Endothelial cell (in vitro differentiated cells): ENCODE measurements at places on chromosomes 11 and 22. TPM values are rescaled to one million over a fixed set of nuclear protein-coding genes. Genes with fewer than 3 reads are reported as not detected.

GRCh38 chr22:48649466-48649865, 1178.2 kb downstream of the BRD1 start:
- H3K4me1 ChIP-seq: no peaks in the 10 kb centered on the region
- no peak overlapping the region for H3K4me3 ChIP-seq
- DNase-seq: no peak
- H3K27me3 ChIP-seq: peaks cover 3% of the 10 kb centered on the region
- H3K27ac ChIP-seq: no peak overlapping the region
- H3K36me3 ChIP-seq: no peaks in the 10 kb centered on the region

DNA sequence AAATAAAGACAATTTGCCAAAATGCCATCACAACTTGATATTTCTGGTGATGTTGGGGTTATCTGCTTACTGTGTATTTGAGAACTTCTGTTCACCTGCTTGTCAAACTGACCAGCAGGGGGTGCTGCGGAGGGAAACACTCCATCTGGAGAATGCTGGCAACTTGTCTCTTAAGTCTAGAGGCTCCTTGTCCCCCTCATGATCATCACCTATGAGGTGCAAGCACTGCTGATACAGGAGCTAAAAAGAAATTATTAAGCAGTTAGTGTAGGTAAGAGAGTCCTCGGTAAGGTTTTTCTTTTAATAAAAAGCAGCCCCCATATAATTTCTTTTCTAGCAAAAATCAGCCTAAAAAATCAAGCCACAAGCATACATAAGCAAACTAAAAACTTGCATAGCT, 32.7 kb upstream of the GLYATL1B start:
- H3K4me1 ChIP-seq: peaks cover 7% of the 10 kb centered on the region
- H3K27ac ChIP-seq: no peak overlapping the region
- H3K4me3 ChIP-seq: no peak overlapping the region
- no peaks in the 10 kb centered on the region for H3K27me3 ChIP-seq
- H3K36me3 ChIP-seq: no peaks in the 10 kb centered on the region
- DNase-seq: peak; percentile 70

DNA sequence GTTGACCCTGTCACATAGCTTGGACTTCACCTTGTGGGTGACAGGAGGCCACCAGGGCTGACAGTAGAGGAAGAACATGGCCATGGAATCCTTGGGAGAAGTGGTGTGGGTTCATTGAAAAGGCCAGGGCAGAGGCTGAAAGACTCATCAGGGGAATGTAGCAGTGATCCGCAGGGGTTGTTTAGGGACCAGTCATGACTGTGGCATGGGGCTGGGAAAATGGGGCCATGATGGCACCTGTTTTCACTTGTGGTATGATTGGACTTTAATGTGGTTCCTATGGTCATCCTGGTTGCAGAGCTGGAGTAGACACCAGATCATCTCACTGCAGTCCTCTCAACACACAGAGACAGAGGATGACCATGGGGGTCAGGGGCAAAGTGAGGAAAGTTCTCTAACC, 66.7 kb upstream of the MYEOV start:
- H3K36me3 ChIP-seq: no peaks in the 10 kb centered on the region
- no peak overlapping the region for H3K27ac ChIP-seq
- peaks cover 4% of the 10 kb centered on the region for H3K27me3 ChIP-seq
- DNase-seq: no peak

- H3K4me1 ChIP-seq: peaks cover 8% of the 10 kb centered on the region
- peaks cover 42% of the 10 kb centered on the region for H3K36me3 ChIP-seq
- H3K4me3 ChIP-seq: peak overlapping the region; percentile 71
- H3K27ac ChIP-seq: no peak overlapping the region
Measured at GRCh38 chr22:38299770-38300102, 17.5 kb downstream of the CSNK1E start.

DNA sequence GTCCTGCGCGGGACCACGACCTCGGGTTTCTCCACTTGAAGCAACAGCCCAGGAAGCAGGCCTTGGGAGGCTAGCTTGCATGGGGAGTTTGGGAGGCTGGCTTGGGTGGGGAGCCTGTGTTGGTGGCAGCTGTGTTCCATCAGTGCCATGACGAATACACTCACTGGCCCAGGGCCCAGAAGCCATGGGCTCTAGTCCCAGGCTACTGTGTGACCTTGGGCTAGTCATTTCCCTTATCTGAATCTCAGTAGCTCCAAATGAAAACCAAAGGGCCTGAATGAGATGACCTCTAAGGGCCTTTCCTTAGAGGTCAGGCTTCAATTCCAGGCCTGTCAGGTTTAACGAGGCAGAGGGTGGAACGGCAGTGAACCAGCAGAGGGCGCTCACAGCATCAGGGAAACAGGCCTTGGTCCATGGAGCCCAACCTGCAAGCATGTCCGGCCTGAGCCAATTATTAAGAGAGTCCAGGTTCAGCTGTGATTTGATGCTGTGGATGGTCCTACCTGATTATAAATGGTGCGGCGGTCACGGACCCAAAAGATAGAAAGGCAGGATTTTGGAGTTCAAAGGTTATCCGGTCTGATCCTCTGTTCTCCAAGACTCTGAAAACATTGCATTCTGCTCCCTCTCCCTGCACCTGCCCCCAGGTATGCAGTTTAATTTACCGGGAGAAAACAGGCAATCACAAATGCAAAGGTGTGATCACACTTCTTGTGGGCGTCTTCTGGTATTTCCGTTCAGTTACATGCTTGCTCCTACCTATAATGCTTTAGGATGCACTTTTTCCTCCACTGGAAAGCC, 15.9 kb downstream of the PTPN5 start:
- H3K4me3 ChIP-seq: no peak overlapping the region
- no peak overlapping the region for H3K27ac ChIP-seq
- H3K27me3 ChIP-seq: peaks cover 21% of the 10 kb centered on the region
- DNase-seq: peak; percentile 86
- peaks cover 17% of the 10 kb centered on the region for H3K4me1 ChIP-seq

DNA sequence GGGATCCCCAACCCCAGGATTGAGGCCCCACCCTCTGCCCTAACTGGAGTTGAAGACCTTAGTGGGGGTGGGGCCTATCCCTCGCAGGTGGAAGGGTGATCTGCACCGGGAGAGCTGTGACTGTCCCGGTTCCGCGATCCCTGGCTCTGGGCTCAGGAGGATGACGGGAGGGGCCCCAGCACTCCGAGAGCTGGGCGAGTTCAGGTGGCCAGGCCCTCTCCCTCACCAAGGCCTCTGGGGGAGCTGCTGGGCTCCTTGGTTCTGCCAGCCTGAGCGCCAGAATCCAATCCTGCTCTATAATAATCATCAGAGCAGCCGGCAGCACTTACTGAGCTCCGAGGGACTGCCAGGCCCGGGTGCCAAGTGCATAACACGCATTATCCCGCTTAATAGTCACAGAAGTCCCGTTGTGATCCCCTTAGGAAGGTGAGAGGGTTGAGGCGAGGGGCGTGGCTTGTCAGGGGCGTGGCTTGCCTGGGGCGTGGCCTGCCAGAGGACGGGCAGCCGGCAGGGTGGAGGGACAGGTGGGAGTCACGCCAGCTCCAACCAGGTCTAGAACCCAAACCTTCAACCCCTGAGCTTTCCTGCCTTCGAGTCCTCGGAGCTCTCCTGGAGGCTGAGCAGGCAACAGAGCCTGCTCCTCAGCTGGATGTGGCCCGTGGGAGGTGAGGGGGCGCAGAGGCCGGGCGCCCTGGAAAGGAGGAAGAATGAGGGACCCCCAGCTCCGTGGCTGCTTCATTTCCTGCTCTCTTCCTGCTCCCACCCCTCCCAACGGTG, 7.3 kb upstream of the SYT7 start:
- peaks cover 7% of the 10 kb centered on the region for H3K27me3 ChIP-seq
- H3K4me3 ChIP-seq: peak overlapping the region; percentile 56
- no peak overlapping the region for H3K27ac ChIP-seq
- DNase-seq: peak; percentile 60
- H3K36me3 ChIP-seq: no peaks in the 10 kb centered on the region

CARS1 gene
- 47.6 TPM for total RNA-seq
